ENCODE measurements at places on chromosomes 3 and 15. TPM values are rescaled to one million over a fixed set of nuclear protein-coding genes. Genes with fewer than 3 reads are reported as not detected.

Gene DNAH1
- 5.6 TPM for total RNA-seq

Gene WNT5A
- 9.5 TPM for total RNA-seq

Gene CHST2
- 9.7 TPM for total RNA-seq

Gene PCOLCE2
- total RNA-seq = 14.2 TPM

DNA sequence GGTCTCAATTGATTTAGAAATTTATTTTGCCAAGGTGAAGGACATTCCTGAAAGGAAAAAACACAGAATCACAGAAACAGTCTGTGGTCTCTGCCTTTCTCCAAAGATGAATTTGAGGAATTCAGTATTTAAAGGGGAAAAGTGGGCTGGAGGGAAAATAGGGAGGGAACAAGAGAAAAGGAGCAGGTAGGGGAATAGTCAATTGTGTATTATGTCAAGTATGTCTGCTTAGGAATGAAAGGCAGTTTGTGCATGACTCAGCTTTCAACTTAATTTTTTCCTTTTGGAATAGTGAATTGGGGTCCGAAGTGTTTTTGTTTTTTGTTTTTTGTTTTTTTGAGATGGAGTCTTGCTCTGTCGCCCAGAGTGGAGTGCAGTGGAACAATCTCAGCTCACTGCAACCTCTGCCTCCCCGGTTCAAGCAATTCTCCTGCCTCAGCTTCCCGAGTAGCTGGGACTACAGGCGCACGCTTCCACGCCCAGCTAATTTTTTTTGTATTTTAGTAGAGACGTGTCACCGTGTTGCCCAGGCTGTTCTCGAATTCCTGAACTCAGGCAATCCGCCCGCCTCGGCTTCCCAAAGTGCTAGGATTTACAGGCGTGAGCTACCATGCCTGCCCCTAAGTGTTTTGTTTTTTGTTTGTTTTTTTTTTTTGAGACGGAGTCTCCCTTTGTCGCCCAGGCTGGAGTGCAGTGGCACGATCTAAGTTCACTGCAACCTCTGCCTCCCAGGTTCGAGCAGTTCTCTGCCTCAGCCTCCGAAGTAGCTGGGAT, 74.1 kb upstream of the MAP4 start:
- H3K4me1 ChIP-seq = peaks cover 3% of the 10 kb centered on the region
- no peak overlapping the region for H3K4me3 ChIP-seq
- H3K27ac ChIP-seq = no peak overlapping the region
- H3K36me3 ChIP-seq = no peaks in the 10 kb centered on the region

DNA sequence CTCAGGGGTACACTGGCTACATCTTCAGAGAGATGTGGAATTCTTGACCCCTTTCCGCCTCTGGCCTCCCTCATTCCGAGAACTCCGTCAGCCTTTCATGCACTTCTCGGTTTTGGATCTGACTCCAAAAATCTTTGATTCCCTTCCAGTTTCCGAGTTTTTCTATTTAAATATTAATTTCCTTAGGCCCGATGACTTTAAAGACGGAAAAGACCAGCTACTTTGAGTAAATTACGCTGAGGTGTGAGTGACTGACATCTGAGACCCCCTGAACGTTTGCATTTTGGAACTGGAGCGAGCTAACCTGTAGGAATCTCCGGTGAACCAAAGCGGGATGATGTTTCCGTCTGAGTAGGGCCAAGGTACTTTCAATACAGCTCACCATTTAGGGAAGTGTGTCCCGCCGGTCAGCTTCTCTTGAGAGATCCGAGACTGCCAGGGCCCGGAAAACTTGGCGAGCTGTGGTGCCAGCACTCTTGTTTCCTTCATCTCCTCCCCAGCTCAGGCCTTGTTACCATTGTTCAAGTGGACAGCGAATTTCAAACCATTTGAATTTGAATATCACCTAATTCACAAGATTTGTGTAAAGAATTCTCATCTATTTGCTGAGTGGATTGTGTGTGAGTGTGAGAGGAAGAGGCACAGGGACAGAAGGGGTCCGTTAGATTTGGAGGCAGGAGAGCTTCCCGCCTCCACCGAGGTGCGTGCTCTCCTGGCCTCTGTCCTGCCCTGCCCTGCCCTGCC, 5.4 kb downstream of the SOX14 start:
- H3K27me3 ChIP-seq = peaks cover 53% of the 10 kb centered on the region
- no peaks in the 10 kb centered on the region for H3K4me1 ChIP-seq
- no peak for DNase-seq
- H3K27ac ChIP-seq = no peak overlapping the region

DNA sequence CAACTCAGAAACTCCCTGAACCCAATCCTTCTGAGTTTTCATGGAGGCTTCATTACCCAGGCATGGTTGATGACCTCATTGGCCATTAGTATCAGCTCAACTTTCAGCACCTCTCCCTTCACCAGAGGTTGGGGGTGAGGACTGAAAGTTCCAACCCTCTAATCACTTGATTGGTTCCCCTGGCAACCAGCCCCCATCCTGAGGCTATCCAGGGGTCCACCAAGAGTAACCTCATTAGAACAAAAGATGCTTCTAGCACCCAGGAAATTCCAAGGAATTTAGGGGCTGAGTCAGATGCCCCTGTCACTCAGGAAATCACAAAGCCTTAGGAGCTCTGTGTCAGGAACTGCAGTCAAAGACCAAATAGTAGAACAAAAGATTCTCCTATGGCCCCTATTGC, 43.8 kb downstream of the ADAMTSL3 start:
- H3K4me3 ChIP-seq = no peak overlapping the region
- no peaks in the 10 kb centered on the region for H3K27me3 ChIP-seq
- H3K27ac ChIP-seq = no peak overlapping the region
- no peaks in the 10 kb centered on the region for H3K4me1 ChIP-seq
- no peak for DNase-seq

DNA sequence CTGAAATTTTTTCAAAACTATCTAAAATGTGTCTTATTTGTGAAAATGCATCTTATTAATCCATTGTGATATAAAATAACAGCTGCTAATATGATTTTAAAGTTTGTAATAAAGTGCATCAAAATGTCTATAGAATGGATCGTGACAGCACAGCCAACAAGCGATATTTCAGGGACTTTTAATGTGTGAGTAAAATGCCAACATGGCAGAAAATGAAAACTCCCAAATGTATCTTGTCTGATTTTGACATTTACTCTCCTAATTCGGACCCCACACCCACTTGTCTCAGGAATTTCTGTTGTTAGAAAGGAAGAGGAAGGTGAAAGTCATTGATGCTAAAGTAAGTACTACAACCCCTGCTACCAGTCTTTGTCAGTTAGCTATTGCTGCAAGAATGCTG, 273.9 kb downstream of the SATB1 start:
- no peak for DNase-seq
- H3K27ac ChIP-seq = no peak overlapping the region
- H3K4me1 ChIP-seq = no peaks in the 10 kb centered on the region
- H3K4me3 ChIP-seq = no peak overlapping the region
- no peaks in the 10 kb centered on the region for H3K36me3 ChIP-seq
